Hematopoietic multipotent progenitor cell treated with erythropoietin and hydrocortisone succinate and interleukin-3 and kit ligand, for 6 days (in vitro differentiated cells): ENCODE measurements at places on chromosomes 12 and 14.

DNA sequence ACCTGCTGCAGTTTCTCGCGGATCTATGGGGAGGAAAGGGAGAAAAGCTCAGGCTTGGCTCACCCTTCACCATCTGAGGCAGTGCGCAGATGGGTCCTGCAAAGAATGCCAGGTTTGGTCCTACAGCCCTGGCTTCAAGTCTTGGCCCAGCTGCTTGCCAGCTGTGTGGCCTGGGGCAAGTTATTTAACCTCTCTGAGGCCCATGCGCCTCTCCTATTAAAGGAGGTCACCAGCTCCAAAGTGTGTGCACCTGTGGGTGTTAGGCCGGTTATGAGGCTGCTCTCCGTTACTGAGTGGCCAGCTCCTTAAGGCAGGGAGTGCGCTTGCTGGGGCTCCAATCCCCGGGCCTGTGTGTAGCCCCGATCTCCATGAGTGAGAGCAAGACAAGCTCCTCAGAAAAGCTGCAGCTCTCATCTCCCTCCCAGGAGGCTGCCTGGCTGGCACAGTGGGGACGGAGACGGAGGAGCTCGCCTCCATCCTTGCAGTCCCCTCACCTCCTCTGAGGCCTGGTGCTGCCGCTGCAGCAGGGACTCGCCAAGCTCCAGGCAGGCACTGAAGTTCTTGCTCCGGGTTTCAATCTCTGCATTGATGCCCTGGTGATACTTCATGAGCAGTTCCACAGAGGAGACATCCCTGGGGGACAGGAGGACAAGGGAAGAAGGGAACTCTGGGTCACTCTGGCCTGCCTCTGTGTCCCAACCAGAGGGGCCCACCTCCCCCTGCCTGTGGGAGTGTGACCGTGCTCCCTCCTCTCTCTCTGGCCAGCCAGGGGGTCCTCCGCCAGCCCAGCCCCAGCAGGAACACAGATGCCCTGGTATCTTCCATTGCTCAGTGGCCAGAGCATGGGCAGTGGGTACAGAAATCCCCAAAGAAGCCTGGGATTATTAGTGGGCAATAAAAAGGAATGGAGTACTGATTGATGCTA lies 65.1 kb downstream of the PLEKHG3 start:
- no peak for DNase-seq

DNA sequence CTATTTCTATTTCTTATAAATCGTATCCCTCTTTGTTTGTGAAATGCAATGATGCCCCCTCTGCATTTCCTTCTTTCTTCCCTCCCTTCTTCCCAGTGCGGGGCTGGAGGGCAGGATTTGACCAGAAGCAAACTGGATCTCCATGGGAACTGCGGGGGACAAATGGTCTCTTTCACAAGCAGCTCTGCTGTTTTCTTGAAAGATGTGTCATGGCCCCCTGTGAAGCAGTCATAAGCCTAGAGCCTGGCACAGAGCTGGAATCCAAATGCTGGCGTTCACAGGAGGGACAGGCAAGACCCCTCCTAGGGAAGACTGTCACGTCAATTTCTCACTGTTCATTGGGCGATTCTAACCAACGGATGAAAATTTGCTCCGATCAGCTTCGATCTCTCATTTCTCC lies 203.5 kb upstream of the NOS1 start:
- no peak for DNase-seq

- DNase-seq, result no peak
These were observed 5.3 kb downstream of the KCNH3 start for GRCh38 chr12:49543914-49544815.

DNA sequence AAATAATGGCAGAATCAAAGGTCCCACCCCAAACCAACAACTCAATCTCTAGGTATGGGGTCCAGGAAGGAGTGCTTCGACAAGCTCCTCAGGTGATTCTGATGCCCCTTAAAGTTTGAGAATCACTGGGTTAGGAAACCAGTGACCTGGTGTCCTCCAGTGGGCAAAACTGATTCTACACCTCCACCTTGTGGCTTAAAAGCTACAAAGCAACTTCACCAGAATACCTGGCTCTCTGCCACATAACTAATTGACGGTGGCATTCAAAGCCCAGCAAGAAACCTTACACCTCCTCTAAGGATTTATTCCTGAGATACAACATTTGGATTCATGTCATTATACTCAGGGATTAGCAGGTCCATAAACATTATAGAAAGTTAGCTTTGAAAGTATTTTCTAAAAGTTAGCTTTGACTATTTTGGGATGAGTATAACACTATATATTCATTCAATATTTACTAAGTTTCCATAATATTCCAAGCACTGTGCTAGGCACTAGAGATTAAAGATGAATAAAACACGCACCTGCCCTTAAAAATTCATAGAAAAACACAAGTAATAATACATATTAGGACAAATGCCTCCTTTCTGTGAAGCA lies 45.4 kb downstream of the DCAF5 start:
- peak; percentile 88 for DNase-seq

DNA sequence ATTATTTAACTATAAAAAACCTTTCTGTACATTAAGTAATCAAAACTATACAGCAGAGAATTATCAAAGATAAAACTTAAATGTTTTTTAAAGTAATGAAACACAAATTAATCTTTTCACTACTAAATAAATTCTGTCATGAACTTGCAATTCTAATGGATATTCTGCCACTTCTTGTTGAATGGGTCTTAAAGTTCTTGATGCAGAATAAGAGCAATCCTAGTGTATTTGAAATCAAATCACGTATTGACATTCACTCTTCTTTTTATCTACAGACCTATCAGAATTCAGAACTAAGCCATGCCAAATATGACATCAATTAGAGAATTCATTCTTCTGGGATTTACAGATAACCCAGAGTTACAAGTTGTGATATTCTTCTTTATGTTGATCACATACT lies at the start of gene OR6C65:
Gene OR6C65 (plus strand): TSS at position 301 of the 400 bp plus-strand sequence. CDS start 0 bp downstream, at position 301.
- no peak for DNase-seq

DNA sequence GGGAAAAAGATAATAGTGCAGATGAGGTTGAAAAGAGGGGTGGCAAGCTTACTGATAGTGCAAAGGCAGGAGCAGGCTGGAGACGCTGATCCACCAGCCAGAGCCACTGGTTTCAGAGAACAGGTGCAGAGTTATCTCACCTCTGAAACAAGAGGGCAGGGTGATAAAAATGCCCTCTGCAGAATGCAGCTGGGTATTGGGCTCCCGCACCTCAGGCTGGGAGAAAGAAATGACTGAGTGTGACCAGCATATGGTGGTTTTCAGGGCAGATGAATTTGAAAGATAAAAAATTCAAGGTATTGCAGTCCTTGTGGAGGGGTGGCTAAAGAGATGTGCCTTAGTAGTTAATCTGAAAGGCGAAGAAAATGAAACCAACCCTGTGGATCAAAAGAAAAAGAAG lies 2.9 kb upstream of the TMEM30B start:
- peak; percentile 15 for DNase-seq

DNA sequence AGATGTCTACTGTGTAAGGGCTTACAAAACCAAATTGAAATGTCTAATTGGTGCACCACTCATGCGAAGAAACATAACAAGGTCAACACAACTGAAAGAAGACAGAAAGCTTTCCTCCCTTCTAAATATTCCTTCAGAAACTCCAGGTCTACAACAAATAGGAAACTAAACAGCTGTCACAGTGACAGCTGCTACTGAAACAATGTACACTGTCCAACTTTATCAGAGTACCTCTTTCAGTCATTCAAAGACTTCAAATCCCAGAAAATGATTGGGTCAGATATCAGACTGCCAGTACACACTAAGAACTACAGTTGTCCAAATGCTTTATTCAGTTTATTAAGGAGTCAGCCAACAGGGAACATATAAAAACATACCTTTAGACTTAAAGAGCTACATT lies 35.2 kb downstream of the CEP128 start:
- DNase-seq, result no peak

GRCh38 chr12:130424858-130425697 lies 87.4 kb downstream of the PIWIL1 start:
- no peak for DNase-seq

GRCh38 chr12:132827763-132828703 lies 636 bp downstream of the GOLGA3 start:
- peak; percentile 67 for DNase-seq

- no peak for DNase-seq
These were observed 2.2 kb downstream of the TEDC1 start for GRCh38 chr14:105492971-105493871.

- DNase-seq, result no peak
These were observed at the start of gene NTF3 for GRCh38 chr12:5432011-5432400. Gene NTF3 (plus strand): TSS chr12:5432108. CDS start chr12:5432325, 217 bp downstream.

DNA sequence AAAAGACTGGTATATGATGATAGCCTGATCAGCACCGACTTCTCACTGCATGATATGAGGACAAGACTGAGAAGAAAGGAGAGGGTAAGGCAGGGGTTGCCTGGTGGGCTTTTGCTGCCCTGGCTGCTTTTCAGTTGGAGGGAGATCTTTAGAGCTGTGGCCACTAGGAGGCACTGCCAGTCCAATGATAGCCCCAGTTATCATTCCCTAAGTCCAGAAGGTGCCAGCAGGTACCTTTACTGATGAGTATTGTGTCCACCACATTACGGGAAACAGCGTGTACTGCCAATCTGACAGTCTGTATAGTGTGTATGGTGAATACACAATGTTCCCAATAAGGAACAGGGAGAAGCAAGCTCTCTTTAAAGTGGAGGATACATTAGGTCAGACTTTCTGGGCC lies 55.8 kb upstream of the CCDC175 start:
- DNase-seq, result peak; percentile 58

DNA sequence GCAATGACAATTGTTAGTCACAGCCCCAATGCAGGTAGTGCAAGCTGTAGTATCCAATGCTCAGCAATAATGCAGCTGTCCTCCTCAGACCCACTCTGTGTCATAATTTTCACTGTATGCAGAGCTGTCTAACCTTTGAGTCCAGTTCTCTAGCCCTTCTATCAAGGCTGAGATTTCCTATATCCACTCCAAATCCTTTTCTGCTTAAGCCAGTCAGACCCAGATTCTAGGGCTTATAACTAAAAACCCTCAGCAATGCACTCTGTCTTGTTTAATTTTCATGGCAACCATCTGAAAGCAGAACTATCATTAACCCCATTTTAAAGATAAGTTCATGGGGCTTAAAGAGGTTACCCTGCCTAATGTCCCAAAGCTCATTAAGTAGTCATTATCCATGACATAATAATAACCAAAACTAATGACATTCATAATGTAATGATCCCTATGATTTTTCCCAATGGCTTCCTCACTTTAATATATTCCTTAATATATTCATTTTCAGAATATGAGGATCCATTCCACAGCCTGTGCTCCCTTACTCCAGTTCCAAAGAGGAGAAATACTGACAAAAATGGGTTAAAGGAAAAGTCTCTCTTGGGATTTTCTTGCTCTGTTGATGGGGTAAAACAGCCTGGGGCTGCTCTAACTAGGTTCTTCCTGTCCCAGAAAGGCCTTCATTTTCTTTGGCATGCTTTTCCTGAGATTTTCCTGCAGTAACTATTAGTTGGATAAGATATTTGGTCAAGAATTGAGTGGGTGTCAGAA lies 29.5 kb downstream of the TXNDC16 start:
- no peak for DNase-seq

DNA sequence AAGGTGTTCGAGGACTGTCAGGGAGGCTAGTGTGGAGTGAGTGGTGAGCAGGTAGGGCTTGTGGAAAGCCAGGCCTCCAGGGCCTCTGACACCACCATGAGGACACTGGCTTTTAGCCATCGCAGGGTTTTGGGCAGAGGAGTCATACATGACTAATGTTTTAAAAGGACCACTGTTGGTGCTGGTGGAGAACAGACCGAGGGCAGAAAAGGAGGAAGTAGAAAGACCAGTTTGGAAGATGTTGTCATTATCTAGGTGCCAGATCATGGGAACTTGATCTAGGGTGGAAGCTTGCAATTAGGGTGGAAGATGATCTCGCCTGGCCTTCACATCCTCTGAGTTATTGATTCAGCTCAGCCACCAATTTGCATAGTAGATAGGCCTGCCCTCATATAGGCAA lies 144.2 kb downstream of the C12orf75 start:
- DNase-seq, result peak; percentile 1

GRCh38 chr14:72880164-72880563 lies 13.7 kb downstream of the DPF3 start:
- no peak for DNase-seq
